Activated T-cell treated with anti-CD3 and anti-CD28 coated beads for 48 hours (primary cell): ENCODE measurements at places on chromosomes 4 and X.

GRCh38 chrX:39456894-39457604, 640.7 kb downstream of the BCOR start:
- no peak for DNase-seq

DNA sequence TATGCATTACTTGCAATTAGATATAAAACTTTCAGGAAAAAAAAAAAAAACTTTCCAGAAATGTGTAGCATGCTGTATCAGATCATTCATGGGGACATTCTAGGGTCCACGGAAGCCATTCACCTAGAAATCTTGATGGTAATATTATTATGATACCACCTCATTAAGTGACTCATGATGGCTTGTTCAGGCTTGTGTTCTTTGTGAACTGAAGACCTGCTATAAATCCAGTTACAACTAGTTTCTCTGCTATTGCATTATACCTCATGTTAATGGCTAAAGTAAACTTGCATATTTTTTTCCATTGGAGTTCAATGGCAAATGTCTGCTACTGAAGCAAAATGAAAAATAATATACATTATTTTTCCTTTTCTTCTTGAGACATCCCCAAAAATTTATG, 35.3 kb upstream of the PTPN13 start:
- DNase-seq = no peak

DNA sequence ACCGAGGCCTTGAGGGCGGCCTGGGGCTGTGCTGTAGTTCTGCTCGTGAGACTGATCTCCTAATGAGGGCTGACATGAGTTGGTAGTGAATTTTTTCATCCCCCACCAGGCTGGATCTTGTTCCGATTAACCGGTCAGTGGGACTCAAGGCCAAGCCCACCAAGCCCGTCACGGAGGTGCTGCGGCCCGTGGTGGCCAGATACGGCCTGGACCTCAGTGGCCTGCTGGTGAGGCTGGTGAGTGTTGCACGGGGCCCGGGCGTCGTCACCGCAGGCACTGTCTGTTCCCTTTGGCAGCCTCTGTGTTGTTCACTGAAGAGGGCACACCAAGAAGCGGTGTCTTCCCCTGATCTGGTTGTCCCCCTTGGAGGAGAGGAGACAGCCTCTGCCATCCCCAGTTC, 18.4 kb upstream of the HGFAC start:
- DNase-seq = no peak

- DNase-seq = no peak
Observed at GRCh38 chrX:118504581-118504980, 9.0 kb downstream of the DOCK11 start.

DNA sequence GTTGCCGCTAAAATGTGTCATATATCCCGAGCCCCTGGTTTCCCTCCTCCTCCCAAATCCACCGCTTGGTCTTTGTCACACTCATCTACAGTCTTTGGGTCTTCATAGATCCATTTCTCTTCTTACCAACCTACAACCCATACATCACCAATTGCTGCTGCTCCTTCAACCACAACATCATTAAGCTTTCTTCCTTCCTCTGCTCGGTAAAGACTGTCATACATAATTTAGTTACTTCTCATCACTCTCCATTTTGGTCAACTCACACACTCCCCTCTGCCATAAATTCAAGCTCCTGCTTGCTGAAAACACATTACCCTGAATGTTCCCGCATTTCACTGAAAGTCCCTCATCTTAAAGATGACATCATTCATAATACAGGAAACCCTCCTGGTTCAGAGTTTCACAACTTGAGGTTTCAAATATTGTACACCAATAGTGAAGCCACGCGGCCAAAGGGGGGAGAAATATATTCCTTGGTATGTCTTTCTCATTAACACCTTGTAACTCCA, 1.7 kb upstream of the DCTD start:
- peak; percentile 14 for DNase-seq

DNA sequence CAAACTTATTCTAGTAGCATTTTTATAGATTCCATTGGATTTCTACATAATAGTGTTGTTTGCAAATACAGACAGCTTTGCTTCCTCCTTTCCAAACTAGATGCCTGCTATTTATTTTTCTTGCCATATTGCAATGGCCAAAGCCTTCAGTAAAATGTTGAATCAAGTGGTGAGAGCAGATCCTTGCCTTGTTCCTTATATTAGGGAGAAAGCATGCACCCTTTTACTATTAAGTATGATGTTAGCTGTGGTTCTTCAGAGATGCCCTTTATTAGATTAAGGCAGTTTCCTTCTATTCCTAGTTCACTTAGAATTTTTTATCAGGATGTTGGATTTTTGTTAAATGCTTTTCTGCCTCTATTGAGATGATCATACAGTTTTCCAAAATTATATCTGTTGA, 233.7 kb downstream of the CBR4 start:
- no peak for DNase-seq

DNA sequence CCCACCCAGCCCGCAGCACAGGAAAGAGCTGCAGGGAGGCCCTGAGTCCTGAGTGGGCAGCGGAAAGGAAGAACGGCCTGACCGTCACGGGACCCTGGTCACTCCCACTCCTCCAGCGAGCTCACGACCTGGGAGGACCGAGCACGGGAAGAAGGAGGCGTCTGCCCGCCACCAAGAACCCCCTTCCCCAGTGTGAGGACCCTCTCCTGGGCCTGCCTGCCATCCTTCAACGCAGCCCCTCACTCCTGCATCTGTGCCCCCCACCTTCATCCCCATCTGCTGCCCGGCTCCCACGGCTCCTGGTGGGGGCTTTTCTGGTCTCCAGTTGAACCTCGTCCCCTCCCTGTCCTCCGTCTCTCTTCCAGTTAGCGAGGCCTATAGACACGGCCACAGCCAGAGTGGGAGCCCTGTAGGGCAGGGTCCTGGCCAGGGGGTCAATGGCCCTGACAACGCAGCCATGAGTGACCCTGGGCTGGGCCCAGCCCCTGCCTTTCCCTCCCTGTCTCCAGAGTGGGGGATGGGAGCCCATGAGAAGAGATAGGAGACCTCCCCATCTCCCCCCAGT, 41.3 kb upstream of the MXD4 start:
- no peak for DNase-seq

- no peak for DNase-seq
Observed at GRCh38 chr4:110510955-110511544, 35.1 kb downstream of the ENPEP start.

- no peak for DNase-seq
Observed at GRCh38 chr4:125461676-125462363, 147.1 kb downstream of the FAT4 start.

DNA sequence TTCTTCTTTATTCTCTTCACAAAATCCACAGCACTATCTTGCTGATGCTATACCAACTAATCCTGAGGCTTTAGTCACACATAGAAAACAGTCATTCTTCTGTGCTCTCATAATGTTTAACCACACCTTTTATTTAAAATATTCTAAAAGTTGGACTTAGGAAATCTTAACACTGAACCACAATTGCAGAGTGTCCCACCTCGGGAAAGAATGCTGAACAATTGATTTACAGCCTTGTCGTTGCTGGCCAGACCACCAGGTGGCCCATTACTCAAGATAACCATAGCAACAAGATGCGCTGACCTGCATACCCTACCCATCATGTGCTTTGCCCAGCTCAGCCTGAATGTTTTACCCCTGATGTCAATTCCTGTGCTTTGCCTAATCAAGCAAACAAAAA, 100.8 kb downstream of the ARSJ start:
- no peak for DNase-seq

GRCh38 chrX:66399273-66399672, 235.2 kb downstream of the HEPH start:
- no peak for DNase-seq

DNA sequence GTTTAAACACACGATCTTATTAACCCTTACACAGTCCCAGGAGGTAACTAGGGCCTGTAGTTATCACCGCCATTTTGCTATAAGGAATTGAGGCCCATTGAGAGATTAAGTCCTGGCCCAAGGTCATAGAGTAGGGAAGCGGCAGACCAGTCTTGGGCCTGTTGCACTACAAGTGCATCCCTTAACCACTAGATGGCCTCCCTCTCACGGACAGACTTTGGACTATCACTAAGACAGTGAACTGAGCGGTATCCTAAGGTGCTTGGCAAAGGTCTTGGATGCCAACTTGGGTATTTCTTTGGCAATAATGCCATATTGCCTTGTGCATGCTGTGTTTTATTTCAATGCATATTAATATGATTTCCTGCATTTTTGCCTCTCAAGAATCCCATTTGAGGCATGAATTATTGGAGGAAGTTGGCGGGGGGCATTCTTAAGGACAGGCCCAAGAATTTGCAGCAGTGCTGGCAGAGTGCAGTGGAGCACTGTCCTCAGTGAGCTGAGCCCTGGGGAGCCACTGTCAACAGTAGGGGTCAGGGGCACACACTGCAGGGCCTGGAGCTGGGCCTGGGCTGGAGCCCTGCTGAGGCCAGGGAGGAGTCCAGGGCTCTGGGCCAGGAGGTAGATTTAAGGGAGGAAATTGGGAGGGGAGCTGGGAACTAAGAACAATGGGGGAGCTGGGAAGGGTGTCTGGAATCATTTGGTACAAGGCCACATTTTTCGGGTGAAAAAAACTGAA, 147.4 kb downstream of the SMIM20 start:
- DNase-seq = no peak

DNA sequence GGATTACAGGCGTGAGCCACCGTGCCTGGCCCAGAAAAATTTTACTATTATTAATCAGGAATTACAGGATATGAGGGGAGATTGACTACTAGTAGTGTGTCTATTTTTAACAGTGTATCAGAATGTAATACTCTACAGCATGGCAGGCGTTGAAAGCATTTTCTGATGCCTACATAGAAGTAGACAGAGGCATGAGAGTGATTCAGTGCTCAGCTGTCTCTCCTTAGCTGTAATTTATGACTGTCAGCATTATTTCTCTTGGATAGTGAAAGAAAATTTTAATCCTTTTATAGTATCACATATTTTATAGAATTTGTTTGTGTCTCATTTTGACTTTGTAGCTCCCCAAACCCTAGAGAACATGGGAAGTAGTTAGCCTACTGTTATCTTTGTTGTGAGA, 20.7 kb downstream of the ARHGAP24 start:
- no peak for DNase-seq

DNA sequence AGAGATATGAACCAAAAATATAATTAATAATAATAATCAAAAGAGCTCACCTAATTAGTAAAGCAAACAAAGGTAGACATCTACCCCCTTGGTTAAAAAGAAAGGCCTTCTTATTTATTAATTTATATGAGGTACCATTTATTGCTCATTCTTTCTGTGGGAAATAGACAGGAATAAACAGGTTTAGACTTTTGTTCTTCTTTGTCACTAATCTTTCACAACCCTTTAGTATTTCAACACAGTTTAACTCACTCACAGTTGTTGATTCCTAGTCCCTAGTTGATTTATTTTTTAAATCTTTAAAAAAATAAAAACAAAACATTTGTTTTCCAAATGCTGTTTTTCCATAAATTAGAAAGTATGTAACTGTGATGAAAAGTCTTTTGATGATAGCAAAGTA, 5.6 kb downstream of the PPARGC1A start:
- DNase-seq = no peak

GRCh38 chr4:154807042-154807630, 26.1 kb downstream of the RBM46 start:
- DNase-seq = no peak

DNA sequence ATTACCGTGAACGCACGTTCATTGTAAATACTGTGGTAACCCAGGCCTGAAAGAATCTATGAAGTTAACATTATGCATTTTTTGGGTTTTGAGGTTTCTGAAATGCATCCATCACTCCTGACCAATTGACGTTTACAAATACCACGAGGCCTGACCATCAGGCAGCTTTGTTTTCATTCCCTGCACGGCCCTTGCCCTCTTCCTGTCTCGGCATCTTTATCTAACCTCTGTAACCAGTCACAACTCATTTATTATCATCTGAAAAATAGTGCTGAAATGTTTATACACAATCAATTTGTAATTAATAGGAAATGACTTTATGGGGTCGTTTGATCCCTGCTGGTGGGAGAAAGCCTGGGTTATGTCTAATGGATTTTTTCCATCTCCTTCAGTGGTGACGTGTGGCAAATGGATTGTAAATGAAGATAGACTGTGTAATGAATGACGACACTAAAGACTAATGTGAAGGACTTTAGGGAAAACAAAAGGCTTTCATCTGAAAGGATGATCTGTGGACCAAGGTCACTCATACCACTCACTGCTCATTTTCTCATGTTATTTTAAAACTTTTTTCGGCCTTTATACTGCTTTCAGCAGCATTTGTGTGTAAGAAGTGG, 102.7 kb upstream of the SORBS2 start:
- no peak for DNase-seq

DNA sequence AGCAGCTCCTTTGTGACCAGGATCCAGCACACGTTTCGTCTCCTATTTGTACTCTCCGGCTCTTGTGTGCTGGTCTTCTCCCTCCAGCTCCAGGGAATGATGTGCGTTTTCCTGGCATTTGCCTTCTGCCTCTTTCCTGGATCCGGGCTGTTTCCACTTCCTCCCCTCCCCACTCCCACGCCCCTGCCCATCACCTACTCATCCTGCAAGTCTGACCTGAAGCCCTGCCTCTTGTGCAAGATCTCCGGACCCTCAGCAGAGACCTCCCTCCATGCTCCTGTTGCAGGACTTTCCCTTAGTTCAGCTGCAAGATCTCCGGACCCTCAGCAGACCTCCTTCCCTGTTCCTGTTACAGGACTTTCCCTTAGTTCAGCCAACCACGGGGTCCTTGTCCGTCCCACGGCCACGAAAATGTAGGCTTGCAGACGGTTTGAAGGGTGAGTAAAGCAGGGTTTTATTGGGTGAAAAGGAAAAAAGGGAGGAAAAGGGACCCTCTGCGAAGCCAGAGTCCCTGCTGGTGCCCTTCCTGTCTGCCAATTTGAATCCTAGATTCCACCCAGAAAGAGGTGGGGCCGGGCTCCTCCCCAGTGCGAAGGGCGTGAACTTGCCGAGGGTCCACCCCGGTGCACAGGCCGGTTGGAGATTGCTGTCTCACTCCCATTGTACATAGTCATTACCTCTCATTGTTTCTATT, 74.4 kb upstream of the IRF2 start:
- no peak for DNase-seq

DNA sequence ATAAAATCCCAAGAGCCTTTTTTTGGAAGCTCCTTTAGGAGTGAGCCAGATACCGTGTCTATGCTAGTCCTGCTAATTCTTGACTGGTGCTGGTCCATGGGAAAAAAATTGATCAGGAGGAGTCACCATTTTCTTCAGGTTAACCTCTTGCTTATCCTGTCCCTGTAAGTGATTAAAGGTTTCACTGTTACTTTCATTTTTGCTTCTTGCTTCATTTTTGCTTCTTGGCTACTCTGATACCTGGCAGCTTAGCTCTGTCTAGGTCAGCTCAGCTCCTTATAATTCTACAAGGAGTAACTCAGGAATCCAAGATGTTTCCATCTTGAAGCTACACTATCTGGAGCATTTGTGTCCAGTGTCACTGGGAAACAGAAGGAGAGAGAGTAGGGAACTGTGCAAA, 45.7 kb downstream of the AFM start:
- DNase-seq = no peak

DNA sequence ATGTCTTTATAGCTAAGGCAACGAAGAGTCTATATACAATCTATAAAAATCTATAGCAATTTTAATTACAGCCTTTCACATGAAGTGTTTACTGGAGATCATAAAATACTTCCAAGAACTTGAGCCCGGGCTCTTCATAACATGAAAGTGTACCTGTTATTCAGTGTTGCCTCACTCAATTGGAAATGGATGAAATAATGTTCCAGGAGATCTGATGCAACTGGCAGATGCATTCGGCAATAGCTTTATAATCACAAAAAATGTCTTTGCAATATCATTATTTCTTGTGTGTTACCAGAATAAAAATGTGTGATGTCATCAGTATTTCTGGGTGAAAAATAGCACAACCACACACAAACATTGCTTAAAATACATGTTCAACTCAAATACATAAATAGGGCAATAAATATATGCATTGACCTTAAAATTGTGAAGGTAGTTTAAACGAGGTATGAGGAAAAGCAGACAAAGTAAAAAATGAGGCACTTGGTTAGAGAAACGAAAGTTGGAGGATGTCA, 1266.8 kb upstream of the PCDH7 start:
- no peak for DNase-seq
